Stimulated activated effector memory CD8-positive, alpha-beta T cell treated with anti-CD3 and anti-CD28 coated beads, Interleukin-12 subunit alpha, Interleukin-12 subunit beta, amount 100 ng/mL, for 72 hours (primary cell): ENCODE measurements at places on chromosomes 11 and 22.

GRCh38 chr11:2989551-2989950, 2.6 kb downstream of the NAP1L4 start:
- DNase-seq: no peak

DNA sequence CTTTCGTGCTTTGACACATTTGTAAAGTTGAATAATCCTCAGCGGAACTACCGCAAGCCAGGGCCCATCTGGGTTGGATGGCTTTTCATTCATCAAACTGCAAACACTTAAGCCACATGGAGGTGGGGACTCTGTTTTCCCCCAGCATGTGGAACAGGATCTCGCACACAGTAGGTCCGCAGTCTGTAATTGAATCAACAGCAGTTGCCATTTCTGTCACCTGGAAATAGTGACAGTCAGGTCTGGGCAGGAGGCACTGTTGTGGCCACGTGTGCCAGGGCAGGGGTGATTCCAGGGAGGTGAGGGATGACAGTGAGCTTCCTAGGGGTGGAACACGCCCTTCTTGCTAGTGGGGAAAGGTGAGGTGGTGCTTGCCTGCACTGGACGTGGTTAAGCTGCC, 50.7 kb upstream of the ANO1 start:
- no peak for DNase-seq

DNA sequence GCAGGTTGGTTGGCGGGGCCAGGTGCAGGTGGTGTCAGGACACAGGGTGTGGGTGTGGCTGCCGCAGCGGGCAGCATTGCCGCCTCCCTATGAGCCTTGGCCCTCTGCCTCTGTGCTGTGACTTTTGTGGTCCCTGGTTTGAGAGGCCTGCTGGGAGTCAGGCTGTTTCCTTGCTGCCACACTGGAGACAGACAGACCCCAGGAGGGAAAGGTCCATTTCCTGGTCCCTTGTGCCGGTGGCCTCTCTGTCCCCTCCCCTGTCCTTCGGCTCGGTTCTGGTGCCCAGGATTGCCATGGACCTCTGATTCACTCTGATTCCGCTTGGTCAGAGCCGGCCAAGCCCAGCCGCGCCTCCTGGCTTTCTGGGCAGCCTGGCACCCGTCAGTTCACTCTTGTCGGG, 196.9 kb downstream of the TBC1D22A start:
- DNase-seq: no peak

GRCh38 chr22:48218889-48219420, 1456.5 kb downstream of the TBC1D22A start:
- no peak for DNase-seq

GRCh38 chr11:126007238-126007637, 55.4 kb downstream of the CDON start:
- DNase-seq: no peak

DNA sequence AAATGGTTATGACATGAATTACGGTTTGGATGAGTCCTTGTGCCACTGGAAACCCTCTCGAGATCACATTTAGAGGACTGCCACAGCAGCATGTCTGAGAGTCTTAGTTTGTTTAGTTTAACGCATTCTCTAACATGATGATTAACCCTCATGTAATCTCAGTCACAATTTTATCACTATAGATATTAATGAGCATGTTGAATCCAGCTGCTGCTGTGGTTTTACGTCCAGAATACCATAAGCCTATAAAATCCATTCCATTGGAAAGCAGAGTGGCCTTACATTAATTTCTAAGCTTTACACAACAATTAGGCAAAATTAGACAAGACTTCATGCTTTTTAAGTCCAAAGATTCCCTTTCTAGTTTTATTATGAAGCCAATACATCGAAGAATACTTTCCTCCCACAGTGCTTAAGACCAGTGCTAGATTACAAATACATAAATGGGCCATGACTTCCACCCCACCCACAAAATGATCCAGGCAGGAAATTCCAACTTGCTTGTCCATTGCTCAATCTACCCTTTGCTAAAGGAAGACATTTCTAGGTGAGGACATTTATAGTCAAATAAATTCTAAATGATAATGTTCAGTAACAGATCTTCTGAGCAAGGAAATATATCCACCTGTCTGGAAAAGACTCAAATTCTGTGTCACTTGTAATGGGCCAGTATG, 3.5 kb upstream of the ELMOD1 start:
- no peak for DNase-seq

- DNase-seq: no peak
Measured at GRCh38 chr11:34988294-34989255, 72.2 kb downstream of the PDHX start.

GRCh38 chr11:34208266-34209135, 103.1 kb downstream of the NAT10 start:
- DNase-seq: no peak

GRCh38 chr11:84564180-84564866, 1062.8 kb downstream of the DLG2 start:
- DNase-seq: peak; percentile 49

GRCh38 chr11:62614275-62614674, 1.2 kb downstream of the ROM1 start:
- no peak for DNase-seq

GRCh38 chr11:111045407-111045803, 200.1 kb upstream of the POU2AF2 start:
- no peak for DNase-seq

DNA sequence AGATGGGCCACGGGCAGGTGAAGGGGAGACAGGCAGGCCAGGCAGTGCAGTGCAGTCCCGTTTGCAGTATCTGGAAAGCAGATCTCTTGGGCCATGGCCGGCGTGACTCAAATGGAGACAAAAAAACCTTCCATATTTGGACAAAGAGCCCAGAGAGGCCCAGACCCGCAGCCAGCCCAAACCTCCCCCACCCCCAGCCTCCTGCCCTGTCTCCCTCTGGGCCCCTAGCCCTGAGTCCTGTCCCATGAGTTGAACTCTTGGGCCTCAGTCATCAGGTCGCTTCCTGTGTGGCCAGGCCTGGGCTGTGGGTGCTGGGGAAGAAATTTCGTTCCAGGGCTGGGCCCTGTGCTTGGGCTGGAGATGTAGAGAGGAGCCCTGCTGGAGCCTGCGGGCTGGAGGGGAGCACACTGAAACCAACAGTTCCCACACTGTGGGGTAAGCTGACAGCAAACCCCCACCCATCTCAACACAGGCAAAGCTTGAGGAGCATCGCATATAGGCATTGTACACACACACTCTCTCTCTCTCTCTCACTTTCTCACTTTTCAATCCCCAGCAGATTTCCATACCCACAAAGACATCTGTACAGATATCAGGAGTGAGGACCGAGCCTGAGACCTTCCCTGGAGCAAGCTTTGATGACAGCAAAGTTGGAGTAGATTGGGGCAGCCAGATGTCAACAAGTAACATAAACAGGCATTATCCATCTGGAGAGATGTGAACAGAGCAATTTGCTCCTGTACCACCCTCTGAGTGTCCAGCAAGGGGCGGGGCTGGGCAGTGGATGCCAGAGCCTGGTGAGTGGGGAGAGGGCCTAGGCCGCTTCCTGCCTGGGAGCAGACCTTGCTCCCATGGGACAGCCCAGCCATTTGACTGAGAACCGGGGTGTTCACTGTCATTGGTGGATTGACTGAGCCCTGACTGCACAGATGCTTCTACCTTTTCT, 17.2 kb downstream of the ARHGEF17 start:
- no peak for DNase-seq

DNA sequence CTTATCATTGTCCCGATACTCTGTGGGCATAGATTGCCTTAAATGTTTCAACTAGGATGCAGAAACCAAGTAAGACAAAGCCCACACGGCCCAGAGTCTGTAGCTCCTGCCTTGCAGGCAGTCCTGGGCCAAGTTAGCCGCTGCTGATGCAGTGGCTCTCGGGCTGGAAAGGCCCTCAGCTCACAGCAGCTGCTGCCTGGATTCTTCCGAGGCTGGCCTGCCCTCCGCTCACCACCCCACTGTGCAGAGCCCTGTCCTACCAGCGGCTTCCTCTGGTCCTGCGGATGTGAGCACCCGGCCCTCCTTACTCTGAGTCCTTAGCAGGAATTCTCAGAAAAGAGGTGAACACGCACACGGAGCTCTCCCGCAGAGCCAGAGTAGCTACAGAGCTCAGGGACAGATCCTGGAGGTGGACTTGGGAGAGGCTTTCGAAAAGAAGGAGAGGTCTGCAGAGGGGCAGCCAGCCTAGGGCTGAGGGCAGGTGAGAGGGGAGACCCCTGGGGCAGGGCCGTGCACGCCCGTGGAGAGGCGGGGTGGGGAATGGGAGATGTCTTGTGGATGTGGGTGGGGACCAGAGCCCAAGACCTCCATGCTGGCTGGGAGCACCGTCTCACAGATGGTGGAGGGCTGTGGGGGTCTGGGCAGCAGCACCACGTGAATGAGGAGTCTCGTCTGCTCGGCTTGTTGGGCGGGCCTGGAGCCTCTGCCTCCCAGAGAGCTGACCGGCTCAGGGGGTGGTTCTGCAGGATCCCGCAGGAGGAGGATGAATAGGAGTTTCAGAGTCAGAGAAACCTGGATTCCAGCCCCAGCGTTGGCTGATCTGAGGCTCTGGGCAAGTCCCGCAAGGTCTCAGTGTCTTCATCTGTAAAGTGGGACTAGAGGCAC, 117.4 kb upstream of the B3GAT1 start:
- no peak for DNase-seq

DNA sequence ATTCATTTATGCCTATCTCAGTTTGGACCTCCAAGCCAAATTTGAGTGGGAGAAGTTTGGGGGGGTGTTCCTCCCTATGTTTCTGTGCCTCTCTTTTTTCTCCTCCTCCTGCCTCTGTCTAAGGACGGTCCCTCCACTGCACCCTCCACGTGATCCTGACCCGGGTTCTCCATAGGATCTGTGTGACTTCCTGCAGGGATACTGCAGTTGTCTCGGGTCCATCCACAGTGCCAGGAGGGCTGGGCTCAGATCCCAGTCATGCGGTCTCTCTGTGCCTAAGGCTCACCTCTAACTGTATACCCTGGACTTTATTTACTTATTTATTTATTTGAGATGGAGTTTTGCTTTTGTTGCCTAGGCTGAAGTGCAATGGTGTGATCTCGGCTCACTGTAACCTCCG, 1354.5 kb downstream of the BRD1 start:
- no peak for DNase-seq

DNA sequence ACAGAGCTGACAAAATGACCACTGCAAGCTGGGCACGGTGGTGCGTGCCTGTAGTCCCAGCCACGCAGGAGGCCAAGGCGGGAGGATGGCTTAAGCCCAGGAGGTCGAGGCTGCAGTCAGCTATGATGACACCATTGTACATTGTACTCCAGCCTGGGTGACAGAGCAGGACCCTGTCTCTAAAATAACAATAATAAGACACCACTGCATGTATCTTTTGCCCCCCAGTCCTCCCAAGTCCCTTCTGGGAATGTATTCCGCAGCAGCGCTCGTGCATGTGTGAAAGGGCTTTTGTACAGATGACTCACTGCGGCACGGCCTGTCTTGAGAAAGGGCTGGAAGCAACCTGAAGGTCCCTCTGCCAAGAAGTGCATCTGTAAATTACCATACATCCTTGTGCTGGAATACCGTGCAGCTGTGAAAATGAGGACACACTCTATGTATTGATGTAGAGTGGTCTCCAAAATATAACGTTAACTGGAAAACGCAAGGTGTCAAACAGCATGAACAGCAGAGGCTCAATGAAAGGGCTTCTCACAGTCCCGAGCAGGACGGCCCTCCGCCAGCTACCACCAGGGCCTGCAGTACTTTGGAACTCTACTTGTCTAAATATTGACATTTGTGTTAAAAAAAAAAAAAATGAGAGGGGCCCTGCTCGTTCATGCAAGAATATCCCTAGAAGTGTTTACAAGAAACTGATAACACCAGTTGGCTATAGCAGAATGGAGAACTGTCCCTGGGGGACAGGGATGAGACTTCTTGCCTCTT, 9.0 kb upstream of the CDC42EP2 start:
- DNase-seq: no peak

- DNase-seq: no peak
Measured at GRCh38 chr11:68040957-68041591, 2.2 kb downstream of the TCIRG1 start.

GRCh38 chr11:12019866-12020416, 11.5 kb upstream of the DKK3 start:
- no peak for DNase-seq

DNA sequence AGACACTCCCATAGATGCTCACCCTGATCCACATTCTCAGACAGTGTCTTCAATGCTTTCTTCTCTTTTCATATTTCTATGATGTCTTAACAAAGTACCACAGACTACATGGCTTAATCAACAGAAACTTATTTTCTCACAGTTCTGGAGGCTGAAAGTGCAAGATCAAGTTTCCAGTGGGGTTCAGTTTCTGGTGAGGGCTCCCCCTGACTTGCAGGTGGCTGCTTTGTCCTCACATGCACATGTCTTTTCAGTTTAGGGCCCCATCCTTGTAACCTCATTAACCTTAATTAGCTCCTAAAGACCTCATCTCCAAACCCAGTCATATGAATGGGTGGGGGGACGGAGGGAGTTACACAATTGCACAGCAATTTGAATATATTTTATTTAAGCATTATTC, 335.8 kb downstream of the AASDHPPT start:
- DNase-seq: no peak

DNA sequence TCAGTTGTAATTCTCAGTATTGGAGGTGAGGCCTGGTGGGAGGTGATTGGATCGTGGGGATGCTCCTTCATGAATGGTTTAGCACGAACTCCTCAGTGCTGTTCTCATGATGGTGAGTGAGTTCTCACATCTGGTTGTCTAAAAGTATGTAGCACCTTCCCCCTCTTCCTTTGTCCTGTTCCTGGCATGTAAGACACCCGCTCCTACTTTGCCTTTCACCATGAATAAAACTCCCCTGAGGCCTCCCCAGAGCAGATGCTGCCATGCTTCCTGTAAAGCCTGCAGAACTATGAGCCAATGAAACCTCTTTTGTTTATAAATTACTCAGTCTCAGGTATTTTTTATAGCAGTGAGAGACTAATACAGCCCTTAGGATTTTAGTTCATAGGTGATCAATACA, 191.5 kb downstream of the MAML2 start:
- no peak for DNase-seq

DNA sequence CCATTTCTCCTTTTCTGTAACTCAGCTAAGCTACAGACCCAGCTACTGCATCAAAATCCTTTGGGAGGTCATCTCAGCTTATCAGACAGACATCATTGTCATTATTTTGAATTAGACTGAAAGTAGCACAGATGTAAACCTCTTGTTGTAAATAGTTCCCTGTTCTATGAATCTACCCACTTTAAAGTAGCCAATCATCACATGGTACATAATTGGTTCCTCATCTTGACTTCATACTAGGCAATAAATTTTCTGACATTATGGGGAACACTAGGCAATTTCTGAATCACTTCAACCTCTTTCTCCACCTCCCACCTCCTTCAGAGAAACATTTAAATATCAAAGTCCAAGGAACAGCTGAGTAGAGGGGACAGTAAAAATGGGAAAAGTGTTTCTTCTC, 47.9 kb downstream of the MPPED2 start:
- DNase-seq: no peak

- DNase-seq: no peak
Measured at GRCh38 chr11:93870616-93871015, 20.2 kb upstream of the VSTM5 start.
